ENCODE measurements at places on chromosomes 1 and 21.
A peak's percentile ranks its signal among the peaks of the same experiment; 100 is the strongest.

DNA sequence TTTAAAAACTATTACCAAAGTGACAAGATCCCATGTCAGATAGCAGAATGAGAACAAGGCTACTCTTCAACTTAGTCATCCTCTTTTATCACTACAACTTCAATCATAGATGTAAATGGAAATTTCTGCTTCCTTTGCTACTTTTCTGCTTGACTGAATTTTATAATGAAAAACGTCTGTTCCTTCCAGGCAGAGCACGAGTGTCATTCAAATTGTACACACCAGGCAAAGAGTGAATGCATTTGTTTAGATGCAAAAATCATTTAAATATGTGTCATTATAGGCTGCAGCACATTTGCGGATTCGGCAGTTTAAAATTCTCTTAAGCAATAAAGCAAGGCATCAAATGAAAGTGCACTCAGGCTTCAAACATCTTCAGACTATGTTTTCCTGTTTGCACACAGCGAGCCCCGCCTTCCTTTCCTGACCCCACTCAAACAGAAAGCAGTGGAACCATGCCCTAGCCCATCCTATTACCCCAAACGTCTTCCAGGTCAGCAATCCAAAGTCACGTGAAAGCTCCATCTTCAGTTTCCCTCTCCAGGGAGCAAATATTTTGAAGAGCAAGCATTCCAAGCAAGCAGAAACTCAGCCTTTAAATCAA lies 99.6 kb downstream of the APP start:
- DNase-seq = peak; percentile 58

DNA sequence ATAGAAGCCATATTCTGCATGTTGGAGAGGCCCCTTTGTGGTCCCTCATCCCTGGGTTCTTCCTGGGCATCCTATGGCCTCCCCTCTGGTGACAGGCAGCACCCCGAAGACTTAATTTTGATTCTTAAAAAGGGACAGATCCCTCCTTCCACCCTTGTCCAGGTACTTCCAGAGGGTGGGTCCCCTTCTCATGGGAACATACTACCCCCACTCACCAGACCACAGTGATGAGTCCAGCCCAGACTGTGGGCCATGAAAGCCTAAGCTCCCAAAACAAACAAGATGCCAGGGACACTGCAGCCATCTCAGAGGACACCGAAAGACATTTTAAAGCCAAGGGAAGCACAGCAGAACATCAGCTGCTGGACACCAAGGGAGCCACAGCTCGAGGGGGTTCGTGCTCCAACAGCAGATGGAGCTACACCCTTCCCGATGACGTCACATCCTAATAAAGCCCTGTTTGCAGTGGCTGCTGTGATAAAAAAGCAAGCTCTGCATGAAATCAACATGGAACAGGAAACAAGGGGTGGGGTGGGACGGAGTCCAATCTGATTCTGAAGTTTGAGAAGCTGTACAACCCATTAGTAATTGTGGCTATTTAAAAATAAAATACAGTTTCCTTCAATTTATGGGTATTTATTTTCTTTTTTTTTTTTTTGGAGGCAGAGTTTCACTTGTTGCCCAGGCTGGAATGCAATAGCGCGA lies 32.4 kb downstream of the GNB1 start:
- DNase-seq = peak; percentile 79

GRCh38 chr21:46393941-46394594 lies 64.6 kb upstream of the DIP2A start:
- DNase-seq = no peak

DNA sequence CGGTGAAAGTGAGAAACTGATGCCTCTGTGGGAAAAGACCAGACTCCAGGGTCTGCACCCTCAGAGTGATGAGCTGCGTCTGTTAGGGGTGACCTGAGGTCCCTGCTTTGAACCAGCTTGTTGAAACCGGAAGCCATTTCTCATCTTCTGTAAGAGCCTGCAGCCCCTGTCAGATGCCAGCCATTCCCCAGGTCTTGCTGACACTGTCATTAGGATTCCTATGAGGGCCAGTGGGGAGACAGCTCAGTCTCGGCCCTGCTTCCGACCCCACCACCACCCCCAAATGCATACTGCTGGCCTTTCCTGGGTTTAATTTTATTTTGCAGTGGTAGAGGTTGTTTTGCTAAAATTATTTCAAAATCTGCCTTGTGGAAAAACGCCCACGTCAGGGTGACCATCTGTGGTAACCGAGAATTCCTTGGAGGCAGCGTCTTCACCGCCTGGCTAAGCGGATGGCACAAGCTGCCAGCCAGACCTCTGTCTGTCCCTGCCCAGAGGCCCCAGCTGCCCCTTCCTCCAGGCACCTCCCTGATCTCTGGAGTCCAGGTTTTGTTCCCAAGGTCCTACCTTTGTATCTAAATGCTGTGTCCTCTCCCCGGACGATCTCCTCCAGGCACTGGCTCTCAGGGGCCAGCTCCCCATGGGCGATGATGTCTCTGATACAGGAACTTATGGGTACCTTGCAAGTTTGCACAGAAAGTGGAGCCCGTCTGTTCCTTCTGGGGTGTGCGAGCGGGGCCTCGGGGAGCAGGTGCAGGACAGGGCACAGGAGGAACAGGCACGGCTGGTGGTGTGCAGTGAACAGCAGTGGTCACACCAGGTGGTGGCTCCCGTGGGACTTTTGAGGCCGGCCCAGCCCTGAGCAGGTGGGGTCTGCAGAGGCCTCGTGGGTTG lies 49.9 kb downstream of the PRKCZ start:
- no peak for DNase-seq

GRCh38 chr1:91608876-91609275 lies 108.2 kb downstream of the CDC7 start:
- peak; percentile 85 for DNase-seq

DNA sequence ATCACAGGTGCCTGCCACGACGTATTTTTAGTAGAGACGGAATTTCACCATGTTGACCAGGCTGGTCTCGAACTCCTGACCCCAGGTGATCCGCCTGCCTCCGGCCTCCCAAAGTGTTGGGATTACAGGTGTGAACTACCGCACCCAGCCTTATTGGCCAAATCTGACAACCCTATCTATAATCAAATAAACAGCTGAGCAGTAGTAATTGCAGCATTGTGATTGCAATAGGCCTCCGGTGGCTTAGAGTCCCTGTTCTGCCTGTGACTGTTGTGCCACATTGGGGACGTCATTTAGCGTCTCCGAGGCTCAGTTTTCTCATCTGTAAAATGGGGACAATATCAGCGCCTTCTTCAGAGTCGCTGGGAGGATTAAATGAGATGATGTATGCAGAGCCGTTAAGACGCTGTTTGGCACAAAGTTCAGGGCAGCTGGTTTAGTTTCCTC lies 569 bp upstream of the CAPN2 start:
- no peak for DNase-seq

GRCh38 chr1:202706851-202707250 lies 3.4 kb downstream of the SYT2 start:
- no peak for DNase-seq

DNA sequence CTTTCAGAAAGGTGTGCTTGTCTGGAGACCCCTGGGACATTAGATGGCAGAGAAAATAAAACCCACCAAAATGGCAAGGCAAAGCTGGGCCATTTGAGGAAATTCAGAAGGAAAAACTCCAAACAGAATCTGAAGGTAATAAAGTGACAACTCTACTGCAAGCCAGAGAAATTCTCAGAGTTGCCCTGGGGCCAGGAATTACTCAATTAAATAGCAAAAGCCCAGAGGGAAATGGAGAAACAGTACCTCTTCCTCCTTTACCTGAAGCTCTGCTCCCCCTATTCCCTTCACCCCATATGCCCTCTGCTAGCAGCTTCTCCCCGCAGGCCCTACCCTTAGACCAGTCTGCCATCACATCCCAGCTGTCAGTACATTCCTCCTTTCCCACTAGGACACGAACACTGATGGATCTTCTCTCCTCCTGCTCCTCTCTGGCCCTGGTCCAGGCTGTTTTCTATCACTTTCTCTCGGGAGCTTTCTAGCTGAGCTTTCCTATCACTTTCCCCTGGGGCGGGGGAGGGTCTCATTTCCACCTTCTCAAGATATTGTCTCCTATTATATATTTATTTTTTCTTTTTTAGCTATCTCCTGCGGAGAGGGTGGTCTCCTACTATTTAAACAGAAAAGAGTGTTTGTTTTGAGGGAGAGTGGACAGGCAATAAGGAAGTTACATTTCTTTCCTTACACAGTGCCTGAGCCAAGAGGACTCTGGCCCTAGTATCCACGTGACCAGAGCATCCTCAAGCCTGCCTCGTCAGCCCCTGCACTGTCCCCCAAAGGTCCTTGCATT lies 47.7 kb upstream of the RBM15 start:
- DNase-seq = no peak

All from islet precursor cell (in vitro differentiated cells).